ENCODE measurements at places on chromosomes 16 and 17.

- DNase-seq = no peak
Measured at GRCh38 chr16:73383195-73383987, 335.5 kb upstream of the ZFHX3 start.

GRCh38 chr16:17607075-17607509, 136.3 kb upstream of the XYLT1 start:
- DNase-seq = no peak

DNA sequence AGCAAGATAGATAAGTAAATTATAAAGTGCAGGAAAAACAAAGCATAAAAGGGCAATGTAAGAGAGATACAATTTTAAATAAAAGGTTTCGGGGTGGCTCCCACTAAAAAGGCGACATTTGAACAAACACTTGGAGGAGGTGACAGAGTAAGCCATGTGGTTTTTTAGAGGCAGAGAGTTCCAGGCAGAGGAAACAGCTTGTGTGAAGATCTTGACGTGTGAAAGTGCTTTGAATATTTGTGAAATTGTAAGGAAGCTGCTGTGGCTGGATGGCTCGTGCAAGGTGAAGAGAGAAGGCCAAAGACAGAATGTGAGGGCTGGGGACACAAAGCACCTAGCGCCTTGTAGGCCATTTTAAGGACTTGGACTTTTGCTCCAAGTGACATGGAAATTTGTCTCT, 28.6 kb upstream of the HYDIN start:
- DNase-seq = no peak

- DNase-seq = no peak
Measured at GRCh38 chr17:58626905-58627304, 64.9 kb downstream of the TEX14 start.

DNA sequence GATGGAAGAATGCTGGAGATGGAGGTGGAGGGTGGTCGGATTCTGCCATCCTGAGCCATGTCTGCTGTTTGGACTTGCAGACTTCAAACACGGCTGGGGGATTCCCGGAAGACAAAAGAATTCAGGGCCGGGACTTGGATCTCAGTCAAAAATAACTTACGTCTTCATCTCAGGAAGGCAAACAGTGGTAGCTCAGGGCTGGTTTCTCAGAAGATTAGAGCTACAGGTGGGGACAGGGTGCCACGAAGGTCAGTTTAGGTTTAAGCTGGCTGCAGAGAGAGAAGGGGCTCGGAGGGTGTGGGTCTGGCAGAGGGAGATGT, 4.3 kb upstream of the RHBDL3 start:
- DNase-seq = no peak

- no peak for DNase-seq
Measured at GRCh38 chr16:11687601-11688519, 19.6 kb downstream of the SNN start.

- no peak for DNase-seq
Measured at GRCh38 chr16:11309895-11310633, 28.9 kb upstream of the PRM1 start.

Data from BJ (cell line).